ENCODE measurements at places on chromosomes 3 and 15. TPM values are rescaled to one million over a fixed set of nuclear protein-coding genes. Genes with fewer than 3 reads are reported as not detected.

The GATA2 gene
- total RNA-seq, result 28.2 TPM

The HYAL1 gene
- total RNA-seq, result 1.2 TPM

The KLHL6 gene
- 13.0 TPM for total RNA-seq

The SLCO2A1 gene
- total RNA-seq, result 2.2 TPM

The STRIT1 gene
- total RNA-seq, result not detected

Measured in glomerular endothelial cell (primary cell).